Right hindlimb (tissue), 1 donor: ENCODE measurements at places on chromosomes 3 and 15.

DNA sequence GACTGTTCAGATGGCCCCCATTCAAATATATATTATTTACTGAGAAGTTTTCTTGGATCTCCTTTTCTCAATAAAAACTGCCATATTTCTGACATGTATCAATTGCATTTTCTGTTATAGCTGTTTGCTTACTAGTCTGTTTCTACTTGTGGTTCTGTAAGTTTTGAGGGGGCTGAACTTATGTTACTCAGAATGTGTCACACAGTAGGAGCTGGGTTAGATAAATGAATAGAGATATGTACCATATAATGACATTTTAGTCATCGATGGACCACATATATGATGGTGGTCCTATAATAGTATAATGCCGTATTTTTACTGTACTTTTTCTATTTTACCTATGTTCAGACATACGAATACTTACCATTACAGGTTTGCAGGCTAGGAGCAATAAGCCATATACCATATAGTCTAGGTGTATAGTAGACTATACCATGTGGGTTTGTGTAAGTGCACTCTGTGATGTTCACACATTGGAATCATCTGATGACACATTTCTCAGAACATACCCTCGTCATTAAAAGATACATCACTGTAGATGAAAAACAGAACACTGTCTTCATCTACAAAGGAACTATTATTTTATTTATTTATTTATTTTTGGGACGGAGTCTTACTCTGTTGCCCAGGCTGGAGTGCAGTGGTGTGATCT lies 22.3 kb downstream of the PPP4R2 start:
- DNase-seq = no peak

DNA sequence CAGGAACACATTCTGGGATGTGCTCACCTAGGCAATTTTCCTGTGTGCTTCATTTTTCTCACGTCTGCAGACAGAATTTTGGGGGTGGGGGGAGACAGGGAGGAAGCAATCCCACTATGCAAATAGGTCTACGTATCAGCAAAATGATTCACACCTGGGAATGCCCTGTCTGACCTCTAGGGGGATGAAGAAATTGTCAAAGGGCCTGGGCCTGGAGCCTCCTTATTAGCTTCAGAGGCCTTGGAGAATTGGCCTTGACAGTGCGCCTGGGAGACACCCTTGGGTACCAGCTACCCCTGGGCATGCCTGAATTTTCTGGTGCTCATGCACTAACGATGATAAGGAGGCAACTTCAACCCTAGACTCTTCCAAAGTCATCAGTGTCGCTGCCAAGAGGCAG lies 207.5 kb downstream of the CADPS start:
- DNase-seq = no peak

GRCh38 chr3:168807448-168807847 lies 711.7 kb upstream of the GOLIM4 start:
- DNase-seq = no peak

- no peak for DNase-seq
These were observed 1.4 kb downstream of the CCR5AS start for GRCh38 chr3:46405301-46406019.

DNA sequence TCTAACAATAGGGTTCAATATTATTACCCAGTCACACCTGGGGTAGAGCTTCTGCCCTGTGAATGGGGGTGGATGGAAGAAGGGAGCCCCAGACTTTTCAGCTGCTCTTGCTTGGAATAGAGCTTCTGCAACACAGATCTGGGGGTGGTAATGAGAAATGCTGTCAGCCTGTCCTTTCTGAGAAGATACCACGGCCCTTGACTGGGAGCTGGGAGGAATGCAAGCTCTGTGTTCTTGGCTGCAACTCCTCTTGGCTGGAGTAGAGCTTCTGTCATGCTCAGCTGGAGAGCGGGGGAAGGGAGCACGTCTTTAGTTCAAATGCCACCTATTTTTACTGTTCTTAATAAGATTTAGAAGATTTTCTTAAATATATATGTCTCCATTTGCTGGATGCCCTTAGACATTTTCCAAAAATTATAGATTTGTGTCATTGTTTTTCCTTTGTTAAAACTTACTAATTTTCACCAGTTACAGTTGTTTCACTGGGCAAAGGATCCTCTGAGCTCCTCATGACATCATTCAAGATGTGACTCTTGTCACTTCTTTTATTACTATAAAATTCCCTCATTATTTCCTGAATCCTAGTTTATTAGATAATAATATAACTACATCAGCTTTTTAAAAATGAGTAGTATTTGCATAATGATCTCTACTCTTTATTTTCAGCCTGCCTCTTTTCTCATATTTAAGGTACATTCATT lies 180.0 kb upstream of the TGFBR2 start:
- peak; percentile 76 for DNase-seq

- DNase-seq = no peak
These were observed 4.1 kb upstream of the GPD1L start for GRCh38 chr3:32102289-32102688.

DNA sequence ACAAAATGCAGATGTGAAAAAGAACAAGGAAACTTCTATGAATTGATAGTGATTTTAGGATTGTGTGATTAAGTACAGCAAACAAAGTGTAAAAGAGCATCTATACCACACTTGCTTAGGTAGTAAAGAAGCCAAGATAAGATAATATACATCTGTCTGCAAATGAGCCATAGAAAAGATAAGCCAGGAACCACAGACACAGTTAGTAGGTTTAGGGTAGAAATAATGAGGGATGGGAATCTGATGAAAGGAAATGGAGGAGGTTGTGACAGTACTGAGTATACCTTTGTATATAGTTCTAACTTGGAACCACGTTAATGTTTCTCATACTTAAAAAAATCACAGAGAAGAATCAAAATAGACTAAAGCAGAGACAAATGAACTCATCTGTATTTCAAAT lies 54.0 kb downstream of the TCF12 start:
- DNase-seq = no peak

DNA sequence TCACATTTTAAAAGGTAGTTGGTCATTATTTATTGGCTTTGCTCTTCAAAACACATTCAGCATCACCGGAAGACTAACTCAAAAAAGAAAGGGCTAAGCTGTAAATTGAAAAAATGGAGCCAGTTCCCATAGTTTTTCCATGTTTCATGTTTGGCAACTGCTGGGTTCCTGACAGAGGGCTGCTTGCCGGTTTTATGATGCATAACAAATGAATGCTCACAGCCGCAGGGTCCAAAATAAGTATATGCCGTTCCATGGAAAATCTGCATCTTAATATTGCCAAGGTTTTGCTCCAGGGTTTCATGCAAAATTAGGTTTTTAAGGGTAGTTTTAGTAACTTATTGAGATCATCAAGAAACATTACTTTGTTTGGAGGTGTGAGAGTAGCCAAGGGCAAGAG lies 15.8 kb downstream of the SLC12A1 start:
- peak; percentile 32 for DNase-seq

GRCh38 chr3:134419214-134419959 lies 45.1 kb upstream of the AMOTL2 start:
- peak; percentile 44 for DNase-seq

- no peak for DNase-seq
These were observed 221.2 kb downstream of the IGSF11 start for GRCh38 chr3:118813472-118813871.

DNA sequence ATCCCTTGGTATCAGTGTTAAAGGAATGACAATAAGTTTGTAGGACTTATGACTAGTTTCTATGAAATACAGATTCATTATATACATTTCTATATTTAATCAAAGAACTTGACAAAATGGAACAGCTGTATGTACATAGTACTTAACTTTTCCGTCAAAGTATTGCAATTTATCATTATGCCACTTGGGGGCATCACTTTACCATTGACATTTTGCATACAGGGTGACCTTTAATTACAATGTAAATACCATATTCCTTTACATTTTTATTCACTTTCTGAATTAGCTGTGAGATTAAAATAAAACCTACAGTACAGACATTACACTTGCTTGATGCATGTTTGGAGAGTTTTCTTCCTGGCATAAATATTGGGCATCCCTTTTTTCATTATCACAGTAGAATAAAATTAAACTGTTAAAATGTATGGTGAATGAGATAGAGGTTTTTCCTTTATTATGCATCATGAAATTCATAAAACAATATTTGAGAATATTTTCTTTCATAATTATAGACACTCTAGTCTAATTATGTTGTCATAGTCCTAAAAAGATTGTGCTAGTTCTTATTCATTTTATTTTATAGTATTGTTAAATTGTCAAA lies 6.9 kb downstream of the NEK11 start:
- no peak for DNase-seq

GRCh38 chr15:65100442-65100841 lies 14.6 kb downstream of the UBAP1L start:
- no peak for DNase-seq

DNA sequence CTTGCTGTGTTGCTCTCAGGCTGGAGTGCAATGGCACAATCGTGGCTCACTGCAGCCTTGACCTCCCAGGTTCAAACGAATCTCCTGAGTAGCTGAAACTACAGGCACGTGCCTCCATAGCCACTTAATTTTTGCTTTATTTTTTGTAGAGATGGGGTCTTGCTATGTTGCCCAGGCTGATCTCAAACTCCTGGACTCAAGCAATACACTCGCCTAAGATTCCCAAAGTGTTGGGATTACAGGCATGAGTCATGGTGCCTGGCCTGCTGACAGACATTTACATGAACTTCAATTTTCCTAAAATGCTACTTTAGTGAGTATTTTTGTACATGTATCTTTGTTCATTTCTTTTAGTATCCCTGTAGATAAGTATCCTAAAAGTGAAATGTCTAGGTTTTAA lies 132.3 kb downstream of the SUCLG2 start:
- no peak for DNase-seq

GRCh38 chr15:64284042-64284441 lies 71.9 kb downstream of the CSNK1G1 start:
- no peak for DNase-seq
